ENCODE measurements at places on chromosomes 4 and X.

GRCh38 chrX:23317799-23318724, 16.6 kb upstream of the PTCHD1 start:
- DNase-seq: no peak

- no peak for DNase-seq
These were observed 32.7 kb downstream of the NEXMIF start for GRCh38 chrX:74892561-74892960.

- no peak for DNase-seq
These were observed 44.9 kb upstream of the BBS12 start for GRCh38 chr4:122687531-122688061.

DNA sequence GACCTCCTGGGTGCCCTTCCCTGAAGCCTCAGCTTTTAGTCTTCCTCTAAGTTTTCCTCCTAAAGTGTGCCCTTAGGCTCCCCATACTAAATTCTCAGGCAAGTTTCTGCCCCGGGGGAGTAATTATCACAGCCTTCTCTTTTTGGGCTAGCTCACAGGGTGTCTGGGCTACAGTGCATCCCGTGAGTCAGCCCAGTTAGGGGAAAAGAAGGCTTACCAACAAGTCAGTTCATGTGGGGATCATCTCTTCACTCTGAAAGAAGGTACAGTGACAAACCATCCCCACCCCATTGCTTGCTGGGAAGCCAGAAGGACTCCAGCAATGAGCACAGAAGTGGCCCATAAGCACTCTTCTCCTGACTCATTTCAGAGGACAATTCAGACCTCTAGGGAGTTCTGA, 134.7 kb upstream of the FAM9C start:
- DNase-seq: no peak

DNA sequence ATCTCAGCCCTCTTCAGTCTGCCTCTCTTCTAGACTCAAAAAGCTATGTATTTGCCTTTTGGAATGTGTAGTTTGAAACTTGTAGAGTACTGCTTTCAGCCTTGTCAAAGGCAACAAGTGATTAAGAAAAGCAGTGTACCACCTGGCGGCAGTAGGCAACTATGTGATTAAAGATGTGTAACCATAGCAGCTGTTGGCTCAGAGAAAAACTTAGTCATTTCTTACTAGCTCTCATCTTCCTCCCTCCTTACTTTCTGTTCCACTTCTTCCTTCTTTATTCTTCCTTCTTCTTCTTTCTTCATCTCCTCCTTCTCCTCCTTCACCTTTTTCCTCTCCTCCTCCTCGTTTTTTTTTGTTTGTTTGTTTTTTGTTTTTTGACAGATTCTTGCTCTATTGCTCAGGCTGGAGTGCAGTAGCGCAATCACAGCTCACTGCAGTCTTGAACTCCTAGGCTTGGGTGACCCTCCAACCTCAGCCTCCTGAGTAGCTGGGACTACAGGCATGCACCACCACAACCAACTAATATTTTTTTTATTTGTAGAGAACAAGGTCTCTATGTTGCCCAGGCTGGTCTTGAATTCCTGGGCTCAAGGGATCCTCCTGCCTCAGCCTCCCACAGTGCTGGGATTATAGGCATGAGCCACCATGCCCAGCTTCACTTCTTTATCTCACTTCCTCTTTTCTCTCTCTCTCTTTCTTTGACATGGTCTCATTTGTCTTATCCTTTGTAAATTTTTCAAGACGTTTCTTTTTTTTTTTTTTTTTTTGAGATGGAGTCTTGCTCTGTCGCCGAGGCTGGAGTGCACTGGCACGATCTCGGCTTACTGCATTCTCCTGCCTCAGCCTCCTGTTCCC, 32.6 kb downstream of the ABHD18 start:
- no peak for DNase-seq

- no peak for DNase-seq
These were observed 83.5 kb upstream of the AFF2 start for GRCh38 chrX:148416931-148417330.

DNA sequence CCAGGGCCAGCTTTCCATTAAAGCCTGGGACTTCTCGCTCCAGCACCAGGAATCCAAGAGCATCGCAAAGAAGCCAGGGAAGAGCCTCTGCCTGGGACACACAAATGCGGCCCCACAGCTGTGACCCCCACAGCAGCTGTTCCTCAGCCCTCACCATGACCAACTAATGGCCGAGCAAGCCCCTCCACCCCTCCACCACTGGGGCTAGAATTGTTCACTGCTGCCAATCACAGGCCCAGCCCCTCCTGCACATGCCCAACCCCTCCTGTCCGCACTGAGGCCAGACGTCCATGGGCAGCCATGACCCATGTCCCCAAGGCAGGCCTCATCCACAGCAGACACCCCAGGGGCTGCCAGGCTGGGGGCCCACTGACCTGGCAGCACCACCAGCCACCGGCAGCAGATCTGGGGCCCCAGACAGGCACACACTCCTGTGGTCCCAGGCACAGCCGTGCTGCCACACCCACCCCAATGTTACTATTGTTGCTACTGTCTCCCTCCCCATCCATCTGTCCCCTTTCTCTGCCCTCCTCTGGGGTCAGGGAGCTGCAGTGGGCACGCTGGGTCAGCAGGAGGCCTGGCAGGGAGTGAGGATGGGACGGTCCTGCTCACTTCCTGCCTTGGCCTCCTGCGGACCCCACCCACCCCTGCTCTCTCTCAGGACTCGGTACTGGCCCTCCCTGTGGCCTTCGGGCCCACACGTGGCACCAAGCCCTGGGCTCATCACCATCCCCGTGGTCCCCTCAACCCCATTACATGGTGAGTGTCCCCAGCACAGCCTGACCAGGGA, 56.0 kb downstream of the ZFYVE28 start:
- no peak for DNase-seq

DNA sequence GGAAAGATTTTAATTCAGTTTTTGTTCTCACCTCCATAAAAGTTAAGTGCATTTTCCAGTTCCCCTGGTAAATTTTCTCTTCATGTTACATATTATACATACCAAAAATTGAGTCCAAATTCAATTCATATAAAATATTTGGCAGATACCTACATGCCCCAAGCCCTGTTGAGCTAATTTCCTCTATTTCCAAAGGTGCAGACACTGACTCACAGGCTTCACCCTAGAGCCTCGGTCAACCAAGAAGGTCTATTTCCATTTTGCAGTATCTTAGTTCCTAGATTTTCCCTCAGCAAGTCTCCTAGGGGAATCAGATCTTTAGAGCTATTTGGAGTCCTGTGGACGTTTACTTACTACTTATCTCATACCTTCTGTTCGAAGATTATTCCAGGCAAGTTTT, 174.4 kb downstream of the TSPAN5 start:
- no peak for DNase-seq

DNA sequence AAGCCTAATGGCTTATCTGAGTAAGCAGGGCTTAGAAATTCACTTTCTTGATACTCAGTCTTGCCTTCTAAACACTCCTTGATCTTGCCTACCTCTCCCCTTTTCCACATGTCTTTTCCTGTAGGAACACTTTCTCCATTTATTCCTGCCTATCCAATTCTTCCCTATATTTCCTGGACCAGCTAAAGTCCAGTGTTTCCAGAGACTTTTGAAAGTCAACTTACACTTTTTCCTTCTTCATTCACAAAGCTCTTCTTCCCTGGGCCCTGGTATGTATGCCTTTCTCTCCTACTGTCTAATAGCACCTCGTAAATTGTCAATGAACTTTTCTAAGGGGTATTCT, 20.6 kb downstream of the VSIG4 start:
- no peak for DNase-seq

DNA sequence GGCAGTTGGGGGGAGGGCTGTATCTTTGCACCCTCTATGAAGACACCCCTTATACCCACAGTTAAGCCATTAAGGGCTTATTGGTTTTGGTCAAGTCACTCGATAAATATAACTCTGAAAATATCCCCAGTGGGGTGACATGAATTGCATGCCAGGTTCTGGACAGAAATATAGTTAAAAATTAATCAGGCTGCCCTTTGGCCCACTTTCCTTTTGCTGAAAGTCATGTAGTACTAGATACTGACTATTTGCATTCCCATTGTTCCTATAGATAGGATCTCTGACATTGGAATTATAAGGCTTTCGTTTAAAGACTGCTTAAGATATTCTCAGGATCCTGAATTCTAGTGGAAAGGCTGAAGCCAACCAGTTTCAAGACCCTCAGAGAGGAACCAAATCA, 43.5 kb upstream of the LAMP2 start:
- no peak for DNase-seq

GRCh38 chr4:144634978-144635747, 10.8 kb upstream of the HHIP start:
- DNase-seq: no peak

GRCh38 chrX:47562615-47563243, 1.7 kb downstream of the ARAF start:
- no peak for DNase-seq

DNA sequence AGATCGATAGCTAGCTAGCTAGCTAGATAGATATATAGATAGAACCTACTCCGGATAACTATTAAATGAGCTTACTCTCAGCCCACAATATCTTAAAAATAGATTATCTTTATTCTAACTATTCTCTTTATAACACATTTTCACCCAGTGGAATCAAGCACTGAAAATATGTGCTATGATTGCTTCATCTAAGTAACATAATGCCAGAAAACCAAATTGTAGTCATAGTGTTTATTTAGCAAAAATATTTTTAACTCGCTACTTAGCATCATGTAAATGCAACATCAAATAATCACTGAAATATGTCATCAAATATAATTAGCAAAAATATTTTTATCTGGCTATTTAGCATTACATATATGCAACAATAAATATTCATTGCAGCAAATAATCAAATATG, 1.5 kb downstream of the TMEM156 start:
- no peak for DNase-seq

DNA sequence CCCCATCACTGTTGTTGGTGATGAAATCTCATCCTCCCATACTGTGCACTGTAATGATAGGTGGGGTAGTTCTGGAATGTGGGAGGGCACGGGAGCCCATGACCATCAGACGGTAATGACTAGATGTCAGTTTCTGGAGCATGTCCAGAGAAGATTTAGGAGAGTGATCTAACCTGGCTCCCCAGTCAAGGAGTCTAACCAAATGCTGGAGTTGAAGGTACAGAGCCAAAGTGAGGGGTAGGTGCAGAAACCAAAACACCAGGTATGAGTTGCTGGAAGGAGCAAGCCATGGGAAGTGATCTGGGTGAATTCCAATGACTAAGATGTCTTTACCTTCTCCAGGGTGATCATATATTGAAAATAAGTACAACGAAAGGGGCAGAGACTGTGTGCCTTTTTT, 296.9 kb downstream of the INPP4B start:
- DNase-seq: no peak

- DNase-seq: no peak
These were observed 91.6 kb downstream of the ANXA10 start for GRCh38 chr4:168183717-168184571.

DNA sequence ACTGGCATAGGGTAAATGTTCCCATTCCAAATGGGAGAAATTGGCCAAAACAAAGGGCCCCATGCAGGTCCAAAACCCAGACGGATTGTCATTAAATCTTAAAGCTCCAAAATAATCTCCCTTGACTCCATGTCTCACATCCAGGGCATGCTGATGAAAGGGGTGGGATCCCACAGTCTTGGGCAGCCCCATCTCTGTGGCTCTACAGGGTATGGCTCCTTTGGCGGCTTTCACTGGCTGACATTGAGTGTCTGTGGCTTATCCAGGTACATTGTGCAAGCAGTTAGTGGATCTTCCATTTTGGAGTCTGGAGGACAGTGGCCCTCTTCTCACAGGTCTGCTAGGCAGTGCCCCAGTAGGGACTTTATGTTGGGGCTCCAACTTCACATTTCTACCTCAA, 772.9 kb upstream of the INTU start:
- DNase-seq: no peak

All from non-pigmented ciliary epithelial cell (primary cell).